NCI-H1105 treated with DMSO at 0.1 percent for 48 hours (cell line): ENCODE measurements at places on chromosomes 12 and 14.

GRCh38 chr14:102258136-102258535, 46.8 kb downstream of the MOK start:
- DNase-seq: no peak

DNA sequence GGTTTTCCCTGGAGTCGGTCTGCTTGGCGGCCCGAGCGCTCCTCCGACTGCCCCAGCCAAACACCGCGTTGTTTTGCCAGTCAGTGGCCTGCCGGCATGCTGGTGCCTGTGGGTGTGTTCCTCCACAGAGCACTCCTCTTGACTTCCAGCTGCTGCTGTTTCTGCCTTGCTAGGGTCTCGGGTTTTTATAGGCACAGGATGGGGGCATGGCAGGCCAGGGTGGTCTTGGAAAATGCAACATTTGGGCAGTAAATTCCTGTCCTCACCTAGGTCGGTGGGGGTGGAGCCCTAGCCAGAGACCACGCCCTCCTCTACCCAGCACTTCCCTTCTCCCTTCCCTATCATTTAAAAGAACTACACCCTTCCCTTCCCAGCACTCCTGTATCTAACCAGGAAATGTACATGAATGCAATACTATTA, 34.7 kb upstream of the VASH1 start:
- no peak for DNase-seq

DNA sequence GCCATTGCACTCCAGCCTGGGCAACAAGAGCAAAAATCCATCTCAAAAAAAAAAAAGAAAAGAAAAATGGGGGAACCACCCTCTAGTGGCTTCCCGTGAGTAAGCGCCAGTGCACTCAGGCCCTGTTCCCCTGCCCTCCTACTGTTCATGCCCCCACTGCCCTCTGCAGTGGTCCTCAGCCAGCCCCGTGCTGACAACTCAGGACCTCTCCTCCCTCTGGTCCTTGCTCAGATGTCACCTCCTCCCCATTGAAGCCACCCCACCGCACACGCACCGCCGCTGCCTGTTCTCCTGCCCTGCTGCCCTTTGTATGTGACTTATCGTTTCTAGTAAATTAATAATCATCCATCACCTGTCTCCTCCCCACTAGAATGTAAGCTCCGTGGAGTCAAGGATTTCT, 58.8 kb upstream of the DYNC1H1 start:
- DNase-seq: no peak

DNA sequence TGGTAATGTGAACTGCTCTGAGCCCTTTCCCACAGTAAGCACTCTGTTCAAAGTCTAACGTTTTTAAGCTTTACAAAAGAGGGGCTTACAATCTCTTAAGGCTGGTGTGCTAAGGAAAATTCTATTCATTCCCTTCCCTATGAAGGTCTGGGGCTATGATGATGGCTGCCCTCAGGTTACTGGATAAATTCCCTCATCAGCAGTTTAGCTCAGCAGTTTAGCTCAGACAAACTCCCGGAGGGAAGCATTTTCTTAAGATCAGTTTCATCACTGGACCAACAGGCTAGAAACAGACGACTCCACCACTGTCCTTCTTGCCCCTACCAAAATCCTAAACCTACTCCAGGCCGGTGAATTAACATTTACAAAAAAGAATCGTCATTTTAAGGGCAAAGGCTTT, 19.1 kb downstream of the ERP29 start:
- DNase-seq: no peak

DNA sequence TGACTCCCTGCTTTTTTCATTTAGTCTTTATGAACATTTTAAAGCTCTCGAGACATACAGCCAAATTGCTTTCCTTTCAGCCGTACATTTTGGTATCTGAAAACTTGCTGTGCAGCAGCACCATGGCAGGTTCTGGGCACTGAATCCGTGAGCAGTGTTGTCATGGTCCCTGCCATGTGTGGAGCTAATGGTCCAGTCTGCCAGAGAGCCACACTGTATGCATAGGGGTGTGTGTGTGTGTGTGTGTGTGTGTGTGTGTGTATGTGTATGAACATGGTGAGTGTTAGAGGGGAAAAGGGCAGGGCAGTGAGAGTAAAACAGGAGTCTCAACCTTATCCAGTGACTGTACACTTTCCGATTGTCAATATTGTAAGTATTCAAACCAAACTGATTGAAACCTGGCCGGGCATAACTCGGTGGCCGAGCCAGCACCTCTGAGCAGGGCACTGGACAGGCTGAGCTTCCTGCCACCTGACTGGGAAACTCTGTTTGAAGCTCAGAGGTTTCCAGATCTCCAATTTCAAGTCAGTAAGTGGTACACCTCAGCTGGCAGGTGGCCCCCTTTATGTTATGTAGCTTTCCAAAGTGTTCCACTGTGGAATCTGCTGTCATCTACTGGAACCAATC, 110.0 kb downstream of the ESR2 start:
- no peak for DNase-seq

DNA sequence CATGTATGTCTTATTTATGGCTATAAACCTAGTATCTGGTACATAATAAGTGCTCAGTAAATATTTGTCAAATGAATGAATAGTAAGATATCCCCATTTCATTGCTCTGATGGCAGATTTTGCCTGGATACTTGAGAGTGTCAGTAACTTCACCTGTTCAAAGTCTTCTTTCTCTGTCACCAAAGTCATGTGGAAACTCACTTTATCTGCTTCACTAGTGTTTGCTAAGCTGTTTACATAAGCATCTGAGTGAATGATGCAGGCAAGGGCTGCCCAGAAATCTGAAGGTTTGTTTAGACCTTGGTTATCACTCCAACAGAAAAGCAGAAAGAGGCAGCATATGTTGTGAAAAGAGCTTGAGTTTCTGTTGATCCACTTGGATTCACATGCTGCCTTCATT, 4.3 kb downstream of the OR4E1 start:
- DNase-seq: no peak
